ENCODE measurements at places on chromosomes 3 and 15.
A peak's percentile ranks its signal among the peaks of the same experiment; 100 is the strongest.

GRCh38 chr3:12195231-12195630 lies 36.5 kb upstream of the TIMP4 start:
- DNase-seq, result peak; percentile 61

GRCh38 chr15:98083203-98083910 lies 122.9 kb downstream of the ARRDC4 start:
- DNase-seq, result no peak

DNA sequence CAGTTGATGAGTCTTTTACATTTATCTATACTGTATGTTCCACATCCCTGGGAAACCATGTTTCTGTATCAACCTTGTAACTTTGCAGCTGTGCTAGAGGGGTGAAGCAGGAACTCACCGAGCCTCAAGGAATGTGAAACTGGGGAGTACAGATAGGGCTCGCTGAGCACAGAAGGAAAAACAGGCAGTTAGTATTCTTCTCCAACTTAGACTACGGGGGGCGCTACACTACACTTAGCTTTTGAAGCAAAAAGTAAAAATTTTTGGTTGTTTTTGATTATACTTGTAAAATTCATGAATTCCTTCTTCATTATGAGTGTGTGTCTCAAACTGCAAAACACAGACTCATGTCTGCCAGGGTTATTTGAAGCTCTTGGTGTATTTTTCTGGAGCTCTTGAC lies 132.7 kb upstream of the RGMA start:
- DNase-seq, result no peak

DNA sequence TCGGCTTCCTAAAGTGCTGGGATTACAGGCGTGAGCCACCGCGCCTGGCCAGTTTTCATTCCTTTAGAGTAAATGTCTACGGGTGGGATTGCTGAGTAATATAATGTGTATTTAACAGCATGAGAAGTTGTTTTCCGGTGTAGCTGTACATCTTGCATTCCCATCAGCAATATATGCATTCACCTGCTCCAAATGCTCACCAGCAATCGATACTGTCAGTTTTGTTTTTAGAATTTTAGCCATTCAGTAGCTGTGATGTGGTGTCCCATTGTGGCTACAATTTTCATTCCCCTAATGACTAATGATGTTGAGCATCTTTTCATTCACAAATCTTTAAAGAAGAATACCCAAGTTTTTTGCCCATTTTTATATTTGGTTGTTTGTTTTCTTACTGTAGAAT lies 134.8 kb upstream of the RGMA start:
- DNase-seq, result no peak

DNA sequence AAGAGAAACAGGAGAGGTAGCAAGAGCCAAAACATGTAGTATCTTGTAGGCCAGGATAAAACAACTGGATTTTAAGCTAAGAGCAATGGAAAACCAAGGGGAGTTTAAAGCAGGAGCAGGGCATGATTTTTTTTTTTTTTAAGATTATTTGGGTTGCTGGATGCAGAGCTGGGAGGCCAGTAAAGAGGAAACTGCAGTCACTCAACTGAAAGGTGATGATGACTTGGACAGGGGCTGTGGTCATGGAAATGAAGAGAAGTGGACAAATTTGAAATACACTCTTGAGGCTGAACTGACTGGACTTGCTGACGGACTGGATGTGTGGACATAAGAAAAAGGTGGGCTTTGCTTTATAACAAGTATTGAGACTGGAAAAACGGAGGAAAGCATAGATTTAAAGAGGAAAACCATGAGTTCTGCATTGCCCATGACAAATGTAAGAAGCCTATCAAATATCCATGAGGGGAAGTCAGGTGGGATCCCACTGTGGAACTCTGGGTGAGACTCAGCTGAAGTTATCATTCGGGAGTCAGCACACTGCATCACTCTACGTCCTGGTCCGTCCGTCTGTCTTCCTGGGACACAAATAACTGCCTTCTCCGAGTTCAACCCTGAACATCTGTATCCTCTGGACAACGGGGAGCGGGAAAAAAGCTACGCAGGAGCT lies 688 bp downstream of the XPC start:
- DNase-seq, result no peak

DNA sequence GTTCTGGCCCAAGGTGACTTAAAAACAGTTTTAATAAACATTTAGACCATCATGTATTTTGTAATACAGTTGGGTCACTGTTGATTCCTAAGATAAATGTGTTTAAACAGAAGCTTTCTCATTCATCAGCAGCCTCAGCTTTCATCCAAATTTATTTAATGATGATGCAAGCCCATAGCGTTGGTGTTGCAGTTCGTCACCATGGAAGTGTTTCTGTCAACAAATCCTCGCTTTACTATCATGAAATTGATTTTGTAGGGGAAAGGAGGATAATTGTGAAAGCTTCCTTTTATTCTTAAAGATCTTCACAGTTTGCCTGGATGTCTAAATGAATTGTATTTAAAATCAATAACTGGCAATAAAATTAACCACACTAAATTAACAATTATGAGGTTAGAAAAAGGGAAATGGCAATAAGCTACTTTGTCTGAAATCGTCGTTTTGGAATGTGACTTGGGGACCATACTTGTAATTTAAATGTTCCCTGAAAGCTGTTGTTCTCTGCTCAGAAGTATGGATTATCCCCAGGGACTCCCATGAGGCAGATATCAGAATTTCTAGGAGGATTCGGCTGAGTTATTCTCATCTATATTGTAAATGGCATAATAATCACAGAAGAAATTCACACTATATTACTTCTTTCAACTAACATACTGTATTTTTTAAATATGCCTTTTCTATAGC lies 29.0 kb downstream of the CMSS1 start:
- no peak for DNase-seq

GRCh38 chr15:98169551-98169950 lies 209.0 kb downstream of the ARRDC4 start:
- no peak for DNase-seq

DNA sequence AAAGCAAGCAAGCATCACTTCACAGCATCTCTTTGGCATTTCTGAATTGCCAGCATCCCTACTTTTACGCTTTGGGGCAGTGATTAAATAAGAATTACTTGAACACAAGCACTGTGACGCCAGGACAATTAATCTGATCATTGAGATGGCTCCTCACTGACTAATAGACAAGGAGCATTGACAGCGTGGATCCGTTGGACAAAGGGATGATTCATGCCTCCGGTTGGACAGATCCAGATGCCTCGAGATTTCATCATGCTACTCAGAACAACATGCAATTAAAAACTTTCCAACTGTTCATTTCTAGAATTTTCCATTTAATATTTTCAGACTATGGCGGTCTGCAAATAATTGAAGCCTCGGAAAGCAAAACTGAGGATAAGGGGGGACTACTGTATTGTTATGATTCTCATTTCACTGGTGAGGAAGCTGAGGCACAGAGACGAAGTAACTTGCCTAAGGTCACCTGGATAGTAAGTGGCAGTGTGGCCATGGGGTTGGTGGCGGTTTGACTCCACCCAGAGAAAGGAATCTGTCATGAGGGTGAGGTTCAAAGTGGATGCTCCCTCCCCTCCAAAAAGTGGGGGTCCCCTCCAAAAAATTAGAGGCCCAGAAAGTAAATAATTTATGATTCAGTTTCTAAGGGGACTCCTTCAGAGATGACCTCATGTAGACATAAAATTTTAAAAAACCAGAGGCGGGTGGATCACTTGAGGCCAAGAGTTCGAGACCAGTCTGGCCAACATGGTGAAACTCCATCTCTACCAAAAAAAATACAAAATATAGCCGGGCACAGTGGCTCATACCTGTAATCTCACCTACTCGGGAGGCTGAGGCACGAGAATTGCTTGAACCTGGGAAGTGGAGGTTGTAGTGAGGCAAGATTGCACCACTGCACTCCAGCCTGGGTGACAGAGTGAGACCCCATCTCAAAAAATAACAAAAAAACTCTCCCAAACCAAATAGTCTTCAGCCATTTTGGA lies 12.3 kb upstream of the PGPEP1L start:
- peak; percentile 89 for DNase-seq
